Fibroblast of upper back skin (primary cell): ENCODE measurements at places on chromosomes 16 and 17.

GRCh38 chr16:78939597-78939996, 660.9 kb downstream of the MAF start:
- no peak for DNase-seq

GRCh38 chr17:30207655-30208054, 27.8 kb downstream of the SLC6A4 start:
- no peak for DNase-seq

GRCh38 chr16:70579648-70580630, 56.3 kb downstream of the SF3B3 start:
- no peak for DNase-seq

- no peak for DNase-seq
These were observed 127.6 kb downstream of the KIF2B start for GRCh38 chr17:53950207-53950857.
